Right ventricle myocardium inferior (tissue), 1 donor: ENCODE measurements at places on chromosomes 11 and 22. TPM values are rescaled to one million over a fixed set of nuclear protein-coding genes. Genes with fewer than 3 reads are reported as not detected.

The IRAG1 gene
- total RNA-seq = 5.9 TPM

The CTSF gene
- total RNA-seq = 51.0 TPM

The SCN4B gene
- 12.6 TPM for total RNA-seq

The DDX10 gene
- 12.2 TPM for total RNA-seq

The OR52K2 gene
- not detected for total RNA-seq

The RAB39A gene
- total RNA-seq = 1.1 TPM

The BATF2 gene
- 1.5 TPM for total RNA-seq

The NXPE2 gene
- total RNA-seq = 0.14 TPM

The SLC17A6 gene
- not detected for total RNA-seq

The OAF gene
- 34.5 TPM for total RNA-seq

The CECR2 gene
- 6.4 TPM for total RNA-seq

The DDTL gene
- total RNA-seq = 1.5 TPM

The OR5B21 gene
- total RNA-seq = not detected

The APLNR gene
- total RNA-seq = 18.4 TPM

The CARNS1 gene
- total RNA-seq = 14.1 TPM

The SLC37A2 gene
- 4.2 TPM for total RNA-seq

The OVCH2 gene
- total RNA-seq = not detected

The PATE4 gene
- total RNA-seq = not detected

The MUC6 gene
- not detected for total RNA-seq

The APOBEC3B gene
- 0.78 TPM for total RNA-seq
